Stimulated activated naive CD8-positive, alpha-beta T cell treated with anti-CD3 and anti-CD28 coated beads, Interleukin-15, amount 100 ng/mL, for 72 hours (primary cell): ENCODE measurements at places on chromosomes 2 and 18.

DNA sequence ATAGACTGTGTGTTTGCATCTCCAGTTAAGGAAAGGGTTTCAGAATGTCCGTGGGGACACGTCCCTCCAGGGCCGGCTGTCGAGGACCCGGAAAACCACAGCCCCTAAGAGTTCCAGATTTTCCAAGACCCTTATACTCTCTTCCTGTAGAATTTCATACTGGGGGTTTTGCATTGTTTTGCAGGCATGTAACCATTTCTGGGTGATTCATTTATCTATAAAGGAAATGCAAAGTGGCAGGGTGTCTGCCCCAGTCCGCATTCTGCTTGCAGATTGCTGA, 8.5 kb downstream of the SP9 start:
- no peak for DNase-seq

GRCh38 chr18:73986711-73987110, 160.9 kb downstream of the FBXO15 start:
- no peak for DNase-seq

GRCh38 chr2:113848758-113849415, 41.0 kb upstream of the ACTR3 start:
- DNase-seq, result peak; percentile 2

DNA sequence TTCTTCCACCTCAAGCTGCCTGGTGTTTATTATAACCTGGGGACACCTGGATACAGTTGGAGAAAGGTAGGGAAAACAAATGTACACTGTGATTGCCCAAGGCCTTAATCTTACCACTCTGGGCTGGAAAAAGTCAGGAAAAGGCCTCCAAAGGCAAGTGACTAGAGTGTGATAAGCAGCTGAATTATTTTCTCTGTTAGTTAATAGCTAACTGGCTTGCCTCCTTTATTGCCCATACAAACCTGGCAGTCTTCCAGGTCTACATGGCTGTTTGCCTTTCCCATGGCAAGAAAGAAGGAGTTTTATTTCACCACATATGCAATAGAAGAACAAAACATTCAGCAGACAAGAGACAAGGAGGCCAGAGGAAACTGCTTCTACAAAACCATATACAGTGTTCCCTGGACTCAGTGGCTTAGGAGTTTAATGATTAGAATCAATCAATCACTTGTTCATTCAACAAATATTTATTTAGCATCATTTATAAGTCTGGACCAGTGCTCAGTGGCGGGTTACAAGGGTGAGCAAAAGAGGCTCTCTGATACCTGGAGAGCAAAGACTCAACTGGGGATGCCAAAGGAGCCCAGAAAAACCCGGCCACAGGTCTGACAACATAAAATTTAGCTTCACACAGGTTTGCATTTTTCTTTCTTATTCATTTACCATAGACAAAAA, 27.5 kb upstream of the SUCLG1 start:
- DNase-seq, result no peak

DNA sequence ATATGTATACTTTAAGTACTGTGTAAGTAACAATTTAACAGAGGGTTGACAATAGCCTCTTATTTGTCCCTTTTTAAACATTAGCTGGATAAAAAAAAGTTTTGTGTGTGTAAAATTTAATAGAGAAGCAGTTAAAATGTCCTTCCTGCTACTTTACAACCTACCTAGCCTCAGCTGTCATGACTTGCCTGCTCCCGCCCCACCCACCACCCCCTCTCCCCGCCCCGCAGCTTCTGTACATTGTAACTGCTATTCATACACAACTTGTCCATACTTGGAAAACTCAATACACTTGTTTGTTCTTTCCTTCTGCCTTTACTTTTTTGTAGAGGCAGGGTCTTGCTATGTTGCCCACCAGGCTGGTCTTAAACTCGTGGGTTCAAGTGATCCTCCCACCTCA, 19.5 kb downstream of the RELCH start:
- DNase-seq, result no peak

- no peak for DNase-seq
Observed at GRCh38 chr2:216497382-216498069, 1.1 kb upstream of the RPL37A start.

- DNase-seq, result peak; percentile 52
Observed at GRCh38 chr2:317501-318424, 29.9 kb upstream of the ALKAL2 start.

GRCh38 chr2:222174450-222174849, 124.3 kb downstream of the PAX3 start:
- DNase-seq, result no peak

DNA sequence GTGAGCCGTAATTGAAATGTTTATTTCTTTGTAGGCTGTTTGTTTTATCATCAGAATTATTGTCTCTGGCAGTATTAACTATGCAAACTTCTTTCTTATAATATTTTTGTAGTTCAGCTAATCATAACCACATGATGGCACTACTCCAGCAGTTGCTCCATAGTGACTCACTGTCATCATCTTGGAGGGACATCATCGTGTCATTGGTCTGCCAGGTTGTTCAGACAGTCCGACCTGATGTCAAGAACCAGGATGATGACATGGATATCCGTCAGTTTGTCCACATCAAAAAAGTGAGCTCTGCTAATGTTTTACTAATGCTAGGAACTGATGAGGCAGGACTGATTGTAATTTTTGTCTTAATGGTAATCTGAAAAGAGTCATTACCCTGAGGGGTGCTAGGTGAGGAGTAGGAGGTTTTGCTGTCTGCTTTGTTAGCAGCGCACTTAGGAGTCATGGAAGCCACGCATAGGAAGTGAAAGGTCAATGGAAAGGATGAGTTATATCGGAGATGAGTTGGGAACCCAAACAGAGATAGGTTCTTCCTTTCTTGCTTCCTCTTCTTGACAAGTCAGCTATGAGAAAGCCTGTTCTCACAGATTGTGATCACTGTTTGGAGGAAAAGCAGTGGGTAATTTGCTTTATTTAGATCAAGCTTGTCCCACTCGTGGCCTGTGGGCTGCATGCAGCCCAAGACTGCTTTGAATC, 49.2 kb downstream of the PIKFYVE start:
- no peak for DNase-seq

DNA sequence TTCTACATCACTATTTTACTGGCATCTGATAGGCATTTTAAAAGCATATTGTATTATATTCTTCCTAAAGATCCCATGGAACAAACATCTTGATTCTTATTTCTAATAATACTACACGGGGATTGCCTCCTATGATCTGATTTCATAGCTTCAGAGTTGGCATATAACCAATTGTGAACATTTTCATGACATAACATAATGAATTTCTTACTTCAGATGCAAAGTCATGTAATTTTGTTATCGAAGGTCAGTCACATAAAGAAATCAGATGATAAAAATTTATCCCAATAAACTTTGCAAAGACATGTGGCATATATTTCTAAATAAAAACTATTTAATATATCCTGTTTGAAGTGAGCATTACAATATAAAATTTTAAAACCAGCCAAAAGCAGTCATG, 93.3 kb downstream of the COL5A2 start:
- no peak for DNase-seq

DNA sequence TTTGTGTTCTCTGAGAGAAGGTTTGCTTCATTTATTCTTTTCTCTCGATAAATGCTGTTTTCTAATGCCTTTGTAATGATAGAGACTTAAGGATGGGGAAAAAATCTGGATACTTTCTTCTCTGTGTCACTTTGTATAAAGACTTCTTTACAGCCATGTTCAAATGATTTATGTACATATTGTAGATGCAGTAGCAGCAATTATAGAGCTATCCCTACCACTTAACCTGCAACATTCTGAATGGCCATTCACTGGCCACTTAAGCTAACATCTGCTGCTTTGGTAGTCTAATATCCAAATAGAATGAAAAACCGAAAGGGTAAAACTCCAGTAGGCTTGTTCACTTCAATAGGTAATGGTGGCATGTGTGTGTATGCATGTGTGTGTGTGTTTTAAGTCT, 97.8 kb downstream of the CSRNP3 start:
- no peak for DNase-seq

- DNase-seq, result no peak
Observed at GRCh38 chr2:6841537-6842287, 24.0 kb downstream of the CMPK2 start.

GRCh38 chr2:239136762-239137161, 264.1 kb downstream of the HDAC4 start:
- no peak for DNase-seq
